ENCODE measurements at places on chromosomes 7 and 10.
A peak's percentile ranks its signal among the peaks of the same experiment; 100 is the strongest.

- DNase-seq = no peak
These were observed 154.0 kb downstream of the TMEM26 start for GRCh38 chr10:61299156-61299555.

- peak; percentile 57 for DNase-seq
These were observed 37.8 kb downstream of the PDLIM1 start for GRCh38 chr10:95253007-95253406.

DNA sequence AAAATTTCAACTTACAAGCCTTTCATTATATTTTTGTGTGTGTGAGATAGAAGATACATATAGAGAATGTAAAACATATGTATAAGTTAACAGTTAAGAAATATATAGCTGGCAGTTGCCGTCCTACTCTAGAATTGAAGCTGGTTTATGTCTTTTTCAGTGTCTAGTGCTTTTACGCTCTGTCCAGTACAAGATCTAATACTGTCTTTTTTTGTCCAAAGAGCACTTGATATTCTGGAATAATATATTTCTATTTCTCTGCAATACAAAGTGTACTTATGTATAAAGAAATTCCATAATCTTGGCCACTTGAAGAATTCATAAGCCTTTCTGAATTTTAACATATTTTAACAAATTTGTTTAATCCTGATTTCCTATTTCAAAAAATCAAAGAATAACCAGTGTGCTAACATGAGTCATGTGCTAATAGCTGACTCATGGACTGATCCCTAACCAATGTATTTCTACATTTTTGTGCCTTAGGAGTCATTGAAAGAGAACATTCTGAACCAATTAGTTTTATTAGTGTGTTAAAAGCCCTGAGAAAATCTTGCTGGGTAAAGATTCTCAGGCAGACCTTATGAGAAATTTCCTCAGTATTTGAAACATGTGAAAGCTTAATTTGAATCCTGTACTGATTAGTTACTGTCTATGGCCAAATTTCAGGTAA is 73.2 kb upstream of the CCAR1 start:
- no peak for DNase-seq

- no peak for DNase-seq
These were observed 67.5 kb upstream of the IGFBP3 start for GRCh38 chr7:45988405-45989057.
